ENCODE measurements at places on chromosomes 5 and 9.

- DNase-seq = no peak
These were observed 139.1 kb downstream of the PIP5K1B start for GRCh38 chr9:68844157-68844556.

DNA sequence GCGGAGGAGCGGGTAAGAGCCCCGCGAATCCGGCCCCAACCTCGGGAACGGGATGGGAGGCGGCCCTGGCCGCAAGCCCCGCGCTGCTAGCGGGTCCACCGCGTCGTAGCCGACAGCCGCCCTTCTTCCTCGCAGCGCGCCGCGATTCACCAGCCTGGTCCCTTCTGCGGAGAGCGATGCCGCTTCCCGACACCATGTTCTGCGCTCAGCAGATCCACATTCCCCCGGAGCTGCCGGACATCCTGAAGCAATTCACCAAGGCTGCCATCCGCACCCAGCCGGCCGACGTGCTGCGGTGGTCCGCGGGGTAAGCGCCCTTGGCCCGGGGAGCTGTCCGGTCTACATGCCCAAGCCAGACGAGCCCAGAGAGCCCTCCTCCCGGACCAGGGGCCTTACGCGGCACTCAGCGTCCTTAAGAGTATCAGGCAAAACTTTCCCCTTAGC, 335 bp downstream of the ROPN1L start:
- no peak for DNase-seq

DNA sequence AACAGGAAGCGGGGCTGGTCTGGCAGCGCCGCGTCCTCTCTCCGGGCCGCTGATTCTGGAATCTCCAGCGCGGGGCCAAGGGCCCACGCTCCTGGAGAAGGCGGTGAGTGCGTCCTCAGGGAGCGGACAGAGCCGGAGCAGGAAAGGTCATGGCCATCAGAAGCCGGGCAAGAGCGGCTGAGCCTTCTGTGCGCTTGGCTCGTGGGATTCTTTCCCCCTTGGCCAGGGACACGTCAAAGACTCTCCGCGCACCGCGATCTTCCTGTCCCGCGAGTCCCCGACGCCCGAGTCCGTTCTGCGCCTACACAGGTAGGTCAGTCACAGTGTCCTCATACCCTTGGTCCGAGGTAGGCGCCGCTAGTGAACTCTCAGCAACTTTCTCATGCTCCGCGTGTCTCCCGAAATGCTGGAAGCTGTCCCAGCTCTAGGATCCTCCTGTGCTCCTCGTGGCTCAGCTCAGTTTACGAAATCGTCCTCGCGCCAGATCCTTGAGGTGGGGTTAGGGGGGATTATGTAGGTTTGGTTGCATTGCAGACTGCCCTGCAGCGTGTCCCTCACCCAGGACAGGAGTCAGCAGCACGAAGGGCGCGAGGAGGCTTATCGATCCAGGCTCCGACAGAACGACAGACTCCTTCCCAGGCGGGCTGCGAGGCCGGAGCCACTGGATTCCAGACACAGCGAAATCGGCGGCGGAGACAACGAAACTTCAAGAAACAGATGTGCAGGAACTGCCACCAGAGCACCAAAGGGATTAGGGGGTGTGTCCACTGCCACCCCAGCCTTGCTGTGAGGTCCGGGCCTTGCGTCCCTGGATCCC, 8.7 kb downstream of the LHX6 start:
- no peak for DNase-seq

- no peak for DNase-seq
These were observed 24.8 kb downstream of the FLT4 start for GRCh38 chr5:180624587-180624986.

DNA sequence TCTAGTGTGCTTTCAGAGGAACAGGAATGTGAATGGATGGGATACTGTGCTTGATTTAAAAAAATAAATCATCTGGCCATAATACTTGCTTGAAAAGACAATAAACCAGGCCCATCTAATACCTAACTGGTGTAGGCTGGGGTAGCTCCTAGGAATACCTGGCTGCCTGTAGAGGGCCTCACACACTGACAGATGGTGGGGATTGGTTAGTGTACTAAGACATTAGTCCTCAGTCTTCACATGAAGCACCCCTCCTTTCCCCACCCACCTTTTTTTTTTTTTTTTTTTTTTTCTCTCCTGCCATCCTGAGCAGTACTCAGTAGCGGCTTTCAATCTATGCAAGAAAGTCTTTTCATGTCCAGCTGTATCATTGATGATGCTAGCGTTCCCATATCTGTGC, 130.5 kb downstream of the ADGRV1 start:
- peak; percentile 37 for DNase-seq

DNA sequence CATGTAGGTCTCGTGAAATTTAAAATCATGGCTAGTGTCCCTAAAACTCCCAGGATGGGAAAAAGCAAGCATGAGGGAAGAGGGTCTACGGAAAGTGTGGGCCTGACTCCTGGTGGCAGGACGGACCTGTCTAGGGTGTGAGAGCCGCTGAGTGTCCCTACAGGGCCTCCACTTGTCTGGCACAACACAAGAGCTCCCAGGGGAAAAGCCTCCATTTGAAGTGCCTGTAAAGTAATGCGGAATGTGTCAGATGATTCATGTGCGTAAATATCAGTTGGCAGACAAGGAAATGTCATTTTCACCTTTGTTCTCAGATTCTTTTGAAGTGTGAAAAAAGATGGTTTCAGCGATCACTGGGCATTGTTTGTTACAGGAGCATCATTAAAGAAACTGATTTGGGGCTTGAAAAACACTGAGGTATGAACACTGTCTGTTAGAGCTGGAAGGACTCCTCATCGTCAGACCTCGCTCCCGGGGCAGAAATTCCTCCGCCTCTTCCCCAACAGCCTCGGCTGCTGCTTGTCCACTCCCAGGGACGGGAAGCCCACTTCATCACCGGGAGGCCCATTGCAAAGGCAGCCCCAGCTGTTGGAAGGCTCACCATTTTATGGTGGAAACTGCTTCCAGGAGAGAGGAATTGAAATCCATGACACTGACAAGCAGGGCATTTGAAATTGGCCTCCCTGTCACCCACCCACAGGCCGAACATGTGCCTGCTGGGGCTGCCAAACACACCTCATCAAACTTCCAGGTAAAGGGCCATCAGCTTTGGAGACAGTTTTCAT, 240.8 kb downstream of the FSTL4 start:
- DNase-seq = no peak

DNA sequence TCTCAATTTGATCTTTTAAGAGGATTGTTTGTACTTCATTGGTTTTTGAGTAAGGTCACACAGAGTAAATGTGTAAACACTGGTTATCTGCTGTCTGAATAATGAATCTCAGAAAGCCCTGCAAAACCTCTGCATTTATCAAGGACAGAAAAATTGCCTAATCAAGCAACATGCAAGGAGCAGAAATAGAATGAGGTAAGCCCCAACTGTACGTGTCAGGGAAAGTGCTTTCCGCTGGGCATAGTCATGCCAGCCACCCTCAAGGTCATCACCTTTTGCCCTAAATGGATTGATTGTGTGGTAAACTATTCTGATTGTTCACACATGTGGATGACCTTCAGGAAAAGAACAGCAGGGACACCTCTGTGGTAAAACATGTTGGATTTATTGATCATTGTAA, 376.9 kb upstream of the KCNN2 start:
- no peak for DNase-seq

DNA sequence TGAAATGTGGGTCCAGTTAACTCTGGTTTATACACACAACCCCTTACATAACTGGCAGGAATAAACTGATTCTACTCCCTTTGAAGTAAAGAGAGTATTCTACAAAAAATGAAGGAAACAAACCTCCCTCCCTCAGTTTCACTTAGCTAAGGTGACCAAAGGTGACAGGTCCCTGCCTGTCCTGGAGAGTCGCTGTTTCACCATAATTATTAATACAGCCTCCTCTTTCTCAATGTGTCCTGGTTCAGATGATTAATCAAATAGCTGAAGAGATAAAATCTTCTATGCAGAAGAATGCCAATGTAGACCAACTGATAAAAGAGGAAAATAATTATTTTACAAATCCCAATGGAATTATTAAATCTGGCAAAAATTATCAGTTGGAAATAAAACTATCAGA, 163.7 kb upstream of the GNA14 start:
- no peak for DNase-seq

DNA sequence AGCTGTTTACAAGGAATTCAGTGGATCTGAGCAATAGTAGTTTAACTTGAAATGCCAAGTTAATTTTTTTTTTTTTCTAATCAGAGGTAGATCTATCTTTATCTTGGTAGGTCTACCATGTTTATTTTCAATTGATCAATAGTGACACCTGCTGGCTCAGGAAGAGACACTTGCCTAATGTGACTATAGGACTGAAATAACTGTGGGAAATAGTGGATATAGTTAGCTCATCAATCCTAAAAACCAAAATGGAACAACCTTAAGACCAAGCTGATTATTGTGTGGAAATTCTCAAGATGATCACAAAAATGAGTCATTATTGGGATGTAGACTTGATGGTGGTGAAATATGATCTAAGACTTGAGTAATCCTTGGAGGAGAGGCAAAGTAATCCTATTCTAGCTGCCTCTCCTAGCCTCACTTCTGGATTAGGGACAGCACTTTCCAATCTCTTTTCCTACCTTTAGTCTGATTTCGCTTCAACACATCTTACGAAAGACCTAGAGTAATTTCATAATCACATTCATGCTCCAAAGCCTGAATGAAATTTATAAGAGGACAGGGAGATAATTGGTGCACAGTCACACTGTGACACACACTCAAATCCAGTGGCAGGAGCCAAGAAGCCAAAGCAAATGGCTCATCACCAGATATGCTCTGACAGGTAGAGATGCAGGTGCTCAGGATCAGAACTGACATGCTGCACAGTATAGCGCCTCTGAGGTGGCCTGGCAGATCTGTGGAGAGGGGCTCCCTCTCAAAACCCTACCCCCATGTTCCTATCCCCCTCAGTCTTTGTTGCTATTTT, 156.3 kb downstream of the HMHB1 start:
- DNase-seq = peak; percentile 21

DNA sequence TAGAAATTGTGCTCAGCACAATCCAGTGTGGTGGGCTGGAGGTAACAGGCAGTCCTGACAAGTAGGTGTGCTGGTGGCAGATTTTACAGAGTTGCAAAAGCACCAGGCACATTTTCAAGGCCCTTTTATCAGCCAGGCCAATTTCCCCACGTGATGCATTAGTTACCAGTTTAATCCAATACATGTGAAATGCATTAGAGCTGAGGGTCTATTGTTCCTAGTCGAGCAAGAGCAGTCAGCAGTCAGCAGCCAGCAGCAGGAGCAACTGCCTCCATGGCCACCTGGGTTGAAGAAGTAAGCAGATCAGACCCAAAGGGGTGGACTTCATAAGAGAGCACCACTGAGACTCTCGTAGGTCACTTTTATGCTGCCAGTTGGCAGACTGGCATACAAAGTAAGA, 76.7 kb downstream of the EPB41L4A start:
- DNase-seq = no peak

DNA sequence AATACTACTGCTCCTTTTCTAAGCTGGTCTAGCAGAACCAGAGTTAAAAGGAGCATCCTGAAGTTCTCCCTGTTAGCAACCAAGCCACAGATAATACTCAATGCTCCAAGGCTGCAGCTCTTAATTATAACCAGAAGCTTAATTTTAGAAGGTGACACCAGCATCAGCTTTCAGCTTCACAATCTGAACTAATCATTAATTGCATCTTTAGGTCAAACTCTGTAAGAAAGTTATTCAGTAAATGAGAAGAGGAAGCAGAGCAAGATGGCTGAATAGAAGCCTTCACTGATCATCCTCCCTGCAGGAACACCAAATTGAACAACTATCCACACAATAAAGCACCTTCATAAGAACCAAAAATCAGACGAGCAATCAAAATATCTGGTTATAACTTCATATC, 38.5 kb downstream of the APBA1 start:
- no peak for DNase-seq

DNA sequence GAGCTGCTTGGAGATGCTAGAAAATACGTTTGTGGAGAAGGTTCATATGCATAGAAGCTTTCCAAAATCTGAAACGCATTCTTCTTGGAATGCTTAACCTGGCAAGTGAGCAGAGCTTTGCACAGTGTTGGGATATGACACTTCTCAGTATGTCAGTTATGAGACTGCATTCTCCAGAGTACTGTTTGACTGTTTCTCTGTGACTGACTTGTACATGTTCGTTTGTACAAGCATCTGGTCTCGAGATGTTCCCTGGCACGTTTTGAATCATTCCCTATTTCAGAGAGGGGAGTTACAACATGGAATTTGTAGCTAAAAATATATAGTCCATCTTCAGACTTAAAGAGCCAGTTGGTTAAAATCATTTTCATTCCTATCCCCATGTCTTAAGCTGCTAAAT, 272.4 kb downstream of the ARRDC3 start:
- no peak for DNase-seq

- DNase-seq = no peak
These were observed 92.4 kb upstream of the PRRC1 start for GRCh38 chr5:127425037-127425436.

DNA sequence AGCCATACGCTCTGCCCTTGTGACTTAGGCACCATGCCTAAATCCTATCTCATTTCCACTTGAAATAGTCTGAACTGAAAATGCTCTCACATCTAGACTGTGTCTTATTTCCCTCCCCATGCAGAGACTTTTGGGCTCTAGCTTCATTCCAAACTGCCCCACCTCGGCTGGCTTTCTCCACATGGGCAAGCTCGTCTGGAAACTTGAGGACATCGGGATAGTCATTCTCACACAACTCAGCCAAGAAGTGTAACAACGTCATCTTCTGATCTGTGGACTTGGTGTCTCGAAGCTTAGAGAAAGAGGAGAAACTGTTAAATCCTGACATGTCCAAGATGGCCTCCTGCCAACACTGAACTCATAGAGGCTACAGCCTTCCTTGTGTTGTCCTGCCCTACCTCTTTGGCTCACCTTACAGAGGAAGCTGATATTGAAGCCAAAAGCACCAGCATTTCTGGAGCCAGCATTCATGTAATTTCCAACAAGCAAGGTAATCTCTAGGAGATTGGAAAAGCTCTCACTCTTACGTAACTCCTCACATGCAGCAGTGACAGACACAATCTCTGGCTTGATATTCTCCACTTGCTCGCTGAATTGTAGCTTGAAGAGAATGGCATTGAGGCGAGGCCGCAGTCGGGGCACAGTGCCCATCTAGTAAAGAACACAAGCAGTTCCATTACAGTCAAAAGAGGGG, 39.6 kb downstream of the PCDHGC5 start:
- DNase-seq = no peak

DNA sequence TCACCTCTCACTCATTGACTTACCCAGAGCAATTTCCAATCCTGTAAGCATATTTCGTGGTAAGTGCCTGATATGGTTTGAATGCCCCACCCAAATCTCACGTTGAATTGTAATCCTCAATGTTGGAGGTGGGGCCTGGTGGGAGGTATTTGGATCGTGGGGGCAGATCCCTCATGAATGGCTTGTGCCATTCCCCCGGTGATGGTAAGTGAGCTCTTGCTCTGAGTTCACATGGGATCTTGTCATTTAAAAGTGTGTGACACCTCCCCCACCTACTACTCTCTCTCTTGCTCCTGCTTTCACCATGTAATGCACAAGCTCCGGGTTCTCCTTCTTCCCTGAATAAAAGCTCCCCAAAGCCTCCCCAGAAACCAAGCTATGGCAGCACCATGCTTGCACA, 1165.5 kb downstream of the CDH12 start:
- no peak for DNase-seq

DNA sequence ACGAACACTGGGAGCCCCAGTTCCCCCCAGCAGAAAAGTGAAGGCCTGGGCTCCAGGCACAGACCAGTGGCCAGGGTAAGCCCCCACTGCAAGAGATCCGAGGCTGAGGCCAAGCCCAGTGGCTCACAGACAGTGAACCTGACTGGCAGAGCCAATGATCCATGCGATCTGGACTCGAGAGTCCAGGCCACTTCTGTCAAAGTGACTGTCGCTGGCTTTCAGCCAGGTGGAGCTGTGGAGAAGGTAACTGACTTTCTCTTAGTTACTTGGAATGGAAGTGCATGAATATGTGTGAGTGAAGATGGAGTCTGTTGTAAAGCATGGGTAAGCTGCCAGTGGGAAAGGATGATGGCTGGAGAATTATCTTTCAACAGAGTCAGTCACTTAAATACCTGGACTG, 99.7 kb downstream of the GOLPH3 start:
- DNase-seq = peak; percentile 39

Measured in iPS-NIHi11 (cell line).